ENCODE measurements at places on chromosomes 16 and 17.

GRCh38 chr16:86680661-86681030, 102.3 kb downstream of the FOXL1 start:
- no peak for DNase-seq

DNA sequence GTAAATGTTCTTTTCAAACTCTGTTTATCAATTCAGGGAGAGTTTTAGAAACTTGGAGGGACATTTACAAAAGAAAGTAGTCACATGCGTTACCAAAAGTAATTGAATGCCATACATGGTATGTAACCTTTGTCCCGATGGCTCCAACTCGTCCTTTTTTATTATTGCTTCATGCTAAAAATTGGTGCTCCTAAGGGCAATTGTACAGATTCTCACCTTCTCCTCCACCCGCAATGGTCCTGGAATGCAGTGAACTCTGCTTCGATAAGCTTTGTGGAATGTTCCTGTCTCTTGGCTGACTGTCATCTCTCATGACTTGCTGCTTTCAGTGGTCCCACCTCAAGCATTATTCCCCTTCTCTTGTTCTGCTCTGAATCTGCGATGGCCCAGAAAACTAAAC, 20.9 kb downstream of the GNAO1 start:
- DNase-seq, result no peak

- DNase-seq, result no peak
Observed at GRCh38 chr16:67082891-67083290, 26.9 kb upstream of the PHAF1 start.

- DNase-seq, result no peak
Observed at GRCh38 chr16:2803545-2804195, 5.4 kb downstream of the PRSS41 start.

DNA sequence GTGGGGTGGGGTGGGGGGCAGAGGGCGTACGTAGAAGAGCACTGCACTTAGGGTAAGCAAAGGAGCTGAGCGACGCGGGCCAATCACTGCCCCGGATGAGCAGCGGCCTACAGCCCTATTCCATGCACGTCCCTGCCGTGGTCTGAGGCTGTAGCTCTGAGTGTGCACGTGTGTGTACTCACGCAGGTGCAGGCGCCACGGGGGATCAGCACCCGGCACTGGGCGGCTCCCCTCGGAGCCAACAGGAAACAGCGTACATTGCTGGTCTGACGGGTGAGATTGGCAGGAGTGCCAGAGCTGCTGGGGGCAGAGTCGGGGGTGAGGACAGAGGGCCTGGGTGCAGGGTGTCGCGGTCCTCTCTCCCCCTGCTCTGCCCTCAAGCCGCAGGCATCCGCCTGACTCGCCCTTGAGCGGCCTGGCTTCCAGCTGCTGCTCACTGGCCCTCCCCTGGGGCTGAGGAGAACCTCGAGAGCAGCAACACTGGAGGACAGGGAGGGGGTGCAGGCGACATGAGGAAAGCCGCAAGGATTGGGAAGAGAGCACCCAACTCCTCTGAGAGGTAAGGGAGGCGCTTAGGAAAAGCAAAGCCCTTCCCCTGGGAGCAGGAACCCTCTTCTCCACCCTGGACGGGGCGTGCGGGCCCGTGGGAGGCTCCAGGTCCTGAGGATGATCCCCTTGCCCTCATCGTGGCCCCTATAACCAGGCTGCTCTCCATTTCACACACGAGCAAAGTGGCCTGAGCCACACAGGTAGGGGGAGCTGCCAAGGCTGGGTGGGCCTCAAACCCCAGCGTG, 57.8 kb downstream of the ENGASE start:
- no peak for DNase-seq

DNA sequence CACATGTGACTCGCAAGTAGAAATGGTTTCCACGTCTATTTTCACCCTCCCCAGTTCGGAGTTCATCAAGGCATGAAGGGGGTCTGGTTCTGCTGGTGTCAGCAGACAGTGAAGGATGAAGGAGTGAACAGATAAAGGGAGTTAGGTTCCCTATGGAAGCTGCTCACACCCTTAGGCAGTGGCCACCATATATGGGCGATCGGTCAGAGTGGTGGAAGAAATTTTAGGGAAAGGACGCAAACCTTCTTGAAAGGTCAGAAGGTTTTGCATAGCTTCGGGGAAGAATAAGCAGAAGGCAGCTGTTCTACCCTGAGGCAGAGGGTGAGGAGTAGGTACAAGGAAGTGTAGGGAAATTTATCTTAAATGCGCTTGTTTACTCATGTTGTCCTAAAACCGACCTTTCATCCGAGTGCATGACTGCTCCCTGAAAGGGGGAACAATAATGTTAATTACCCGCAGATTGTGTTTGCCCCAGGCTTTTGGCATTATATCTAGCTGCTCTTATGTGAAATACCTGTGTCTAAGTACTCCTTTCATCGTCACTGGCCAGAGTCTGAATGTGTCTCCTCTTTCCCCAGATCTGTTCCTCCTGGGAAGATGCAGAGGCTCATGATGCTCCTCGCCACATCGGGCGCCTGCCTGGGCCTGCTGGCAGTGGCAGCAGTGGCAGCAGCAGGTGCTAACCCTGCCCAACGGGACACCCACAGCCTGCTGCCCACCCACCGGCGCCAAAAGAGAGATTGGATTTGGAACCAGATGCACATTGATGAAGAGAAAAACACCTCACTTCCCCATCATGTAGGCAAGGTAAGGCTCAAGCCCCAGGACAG, 12.5 kb downstream of the CDH5 start:
- DNase-seq, result no peak

GRCh38 chr17:10612957-10613744, 44.0 kb downstream of the MYH3 start:
- DNase-seq, result no peak

DNA sequence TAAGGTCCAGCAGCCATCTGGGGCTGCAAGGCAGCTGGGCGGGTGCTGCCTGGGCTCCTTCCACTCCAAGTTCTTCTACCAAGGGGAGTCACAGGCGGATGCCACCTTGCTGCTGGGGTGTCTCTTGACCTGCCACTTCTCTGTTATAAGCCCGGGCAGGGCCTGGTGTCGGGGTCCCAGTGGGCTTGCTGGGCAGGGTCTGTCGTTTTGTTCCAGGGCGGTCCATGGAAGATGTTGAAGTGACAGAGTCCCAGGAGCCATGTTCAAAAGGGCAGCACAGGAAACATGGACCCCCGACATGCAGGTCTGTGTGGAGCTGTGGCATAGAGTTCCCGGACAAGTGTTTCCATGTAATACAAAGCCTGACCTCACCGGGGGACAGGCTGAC, 91.1 kb downstream of the TNFRSF13B start:
- DNase-seq, result no peak

DNA sequence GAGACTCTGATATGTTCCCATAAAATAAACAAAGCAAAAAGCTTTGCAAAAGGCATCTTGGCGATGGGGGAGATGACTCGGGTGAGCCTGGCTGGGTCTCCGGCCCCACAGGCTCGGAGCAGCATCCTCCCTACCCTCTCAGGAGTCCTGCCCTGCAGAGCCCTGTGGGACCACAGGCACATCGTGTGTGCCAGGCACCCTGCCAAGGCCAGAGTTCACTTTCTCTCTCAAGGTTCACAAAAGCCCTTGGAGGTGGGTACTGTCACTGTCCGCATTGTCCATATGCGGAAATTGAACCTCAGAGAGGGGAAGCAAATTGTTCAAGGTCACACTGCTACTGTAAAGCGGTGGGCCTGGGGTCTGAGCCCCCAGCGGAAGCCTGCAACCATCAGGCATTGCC, 48.5 kb downstream of the CRISPLD2 start:
- DNase-seq, result no peak

- DNase-seq, result peak; percentile 85
Observed at GRCh38 chr17:40345161-40345993, 19.2 kb downstream of the GJD3 start.

DNA sequence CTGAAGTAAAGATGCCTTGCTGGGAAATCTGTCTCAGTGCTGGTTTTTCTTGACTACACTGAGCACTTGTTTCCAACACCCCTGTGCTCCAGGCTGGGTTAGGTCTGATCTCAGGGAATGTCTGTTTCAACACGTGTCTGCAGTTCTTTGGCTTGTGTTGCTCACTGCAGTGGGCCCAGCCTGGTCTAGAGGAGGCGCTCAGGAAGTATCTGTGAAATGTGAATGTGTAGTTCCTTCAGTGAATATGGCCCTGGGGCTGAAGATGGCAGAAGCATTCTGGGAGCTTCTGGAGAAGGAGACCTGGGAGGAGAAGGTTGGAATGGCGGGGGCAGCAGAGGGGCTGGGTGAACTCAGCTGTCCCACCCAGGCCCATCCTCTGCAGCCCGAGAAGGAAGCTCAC, 8.1 kb upstream of the YPEL3 start:
- no peak for DNase-seq

- no peak for DNase-seq
Observed at GRCh38 chr17:48003417-48004151, 32.7 kb downstream of the CDK5RAP3 start.

GRCh38 chr16:2507052-2507659, 6.6 kb upstream of the ATP6V0C start:
- no peak for DNase-seq

All from spinal cord (tissue), 10 donors.